CD4-positive, alpha-beta T cell treated with Interleukin-4 for 4 hours (primary cell): ENCODE measurements at places on chromosomes 11 and 22.

DNA sequence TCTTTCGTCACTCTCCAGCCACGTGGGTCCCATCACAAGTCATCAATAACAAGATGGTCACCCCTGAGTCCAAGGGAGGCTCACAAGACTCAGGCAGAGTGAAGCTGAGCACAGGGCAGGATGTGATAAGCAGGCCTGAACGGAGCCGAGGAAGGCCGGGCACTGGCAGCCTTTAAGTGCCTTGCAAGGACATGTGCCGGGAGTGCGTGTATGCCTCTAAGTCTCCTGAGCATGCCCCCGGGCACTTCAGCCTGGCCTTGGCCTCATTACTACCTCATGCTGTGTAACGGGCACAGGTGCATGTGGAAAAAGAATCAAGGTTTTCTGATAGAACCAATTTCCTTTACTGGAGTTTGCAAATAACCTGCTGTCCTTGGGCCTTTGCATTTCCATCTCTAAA is 55.8 kb downstream of the UBASH3B start:
- DNase-seq = no peak

DNA sequence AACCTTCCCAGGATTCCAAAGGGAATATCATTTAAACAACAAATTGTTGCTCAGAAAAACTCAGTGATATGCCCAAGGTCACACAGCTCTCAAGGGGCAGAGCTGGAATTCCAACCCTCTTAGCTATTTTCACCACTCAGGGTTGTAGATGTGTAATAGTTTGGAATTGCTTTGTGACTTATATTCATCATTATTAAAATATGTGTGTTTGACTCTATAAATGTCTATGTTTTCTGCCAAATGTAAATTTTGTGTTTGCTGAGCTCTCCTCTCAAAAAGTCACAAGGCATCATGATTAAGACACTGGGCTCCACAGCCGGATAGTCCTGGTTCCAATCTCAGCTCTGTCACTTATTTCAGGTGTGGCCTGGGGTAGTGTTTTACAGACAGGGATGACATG is 407.3 kb downstream of the TMEM135 start:
- no peak for DNase-seq

- DNase-seq = no peak
Measured at GRCh38 chr11:78038697-78039313, 15.7 kb upstream of the KCTD14 start.

GRCh38 chr22:46971099-46971763 is 208.8 kb downstream of the TBC1D22A start:
- peak; percentile 0 for DNase-seq

- no peak for DNase-seq
Measured at GRCh38 chr11:1040428-1041148, 4.1 kb upstream of the MUC6 start.

- DNase-seq = no peak
Measured at GRCh38 chr11:29352273-29352795, 664.5 kb downstream of the KCNA4 start.

DNA sequence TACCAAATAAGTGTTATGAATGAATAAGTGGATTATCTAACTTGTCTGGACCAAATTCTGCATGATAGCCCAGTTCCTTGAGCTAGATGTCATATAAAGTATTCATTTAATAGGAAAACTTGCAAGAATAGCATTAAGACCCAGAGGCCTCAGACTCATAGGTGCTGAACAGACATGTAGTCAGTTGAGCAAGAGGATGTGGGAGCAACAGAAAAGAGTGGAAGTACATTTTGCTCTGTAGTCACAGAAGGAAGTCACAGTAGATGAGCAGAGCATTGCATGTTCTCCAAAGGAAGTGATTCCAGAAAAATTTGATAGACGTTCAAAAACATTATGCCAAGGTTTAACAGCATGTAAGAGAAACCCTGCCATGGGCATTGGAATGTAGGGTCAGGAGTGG is 9.5 kb downstream of the HOATZ start:
- DNase-seq = no peak
